Right forelimb (tissue), 1 donor: ENCODE measurements at places on chromosomes 2 and 18.

DNA sequence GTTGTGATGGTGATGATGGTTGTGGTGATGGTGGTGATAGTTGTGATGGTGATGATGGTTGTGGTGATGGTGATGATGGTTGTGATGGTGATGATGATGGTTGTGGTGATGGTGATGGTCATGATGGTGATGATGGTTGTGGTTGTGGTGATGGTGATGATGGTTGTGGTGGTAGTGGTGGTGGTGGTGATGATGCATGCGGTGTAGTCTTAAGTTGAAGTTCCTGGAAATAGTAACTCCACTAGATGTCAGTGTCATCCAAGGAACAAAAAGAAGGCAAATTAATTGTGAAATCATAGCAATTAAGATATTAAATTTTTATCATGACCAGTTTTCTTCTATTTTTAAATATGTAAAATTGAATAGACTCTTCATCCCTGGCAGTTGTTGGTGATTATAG is 309.2 kb downstream of the AGAP1 start:
- DNase-seq: no peak

- no peak for DNase-seq
These were observed 131.1 kb downstream of the LRRTM4 start for GRCh38 chr2:77391119-77391518.

DNA sequence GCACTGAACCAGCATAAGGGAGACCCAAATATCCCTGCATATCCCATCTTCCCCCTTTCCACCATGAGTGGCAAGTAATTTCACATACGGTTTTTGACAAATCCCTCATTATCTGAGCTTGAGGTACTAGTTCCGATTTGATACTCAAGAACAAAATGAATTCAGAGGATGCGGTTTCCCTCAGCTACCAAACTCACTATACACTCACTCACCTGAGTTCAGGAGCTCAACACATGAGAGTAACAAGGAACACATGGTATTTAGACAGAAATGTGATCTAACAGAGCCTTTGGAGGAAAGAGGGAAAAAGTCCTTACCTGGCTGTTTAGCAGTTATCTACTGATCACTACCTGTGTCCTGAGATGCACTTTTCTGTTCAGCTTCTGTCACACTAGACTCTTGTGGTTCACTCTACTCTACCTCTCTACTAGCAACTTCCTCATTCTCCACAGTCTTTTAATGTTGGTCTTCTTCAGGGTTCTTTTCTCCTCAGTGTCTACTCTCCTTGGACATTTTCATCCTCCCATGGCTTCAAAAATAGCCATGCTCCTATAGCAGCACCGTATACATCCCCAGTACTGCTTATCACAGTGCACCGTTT is 25.1 kb downstream of the ASXL2 start:
- no peak for DNase-seq

GRCh38 chr2:118223511-118223991 is 135.3 kb downstream of the INSIG2 start:
- DNase-seq: peak; percentile 69

GRCh38 chr2:48531141-48531648 is 1.2 kb downstream of the STON1 start:
- DNase-seq: peak; percentile 69

DNA sequence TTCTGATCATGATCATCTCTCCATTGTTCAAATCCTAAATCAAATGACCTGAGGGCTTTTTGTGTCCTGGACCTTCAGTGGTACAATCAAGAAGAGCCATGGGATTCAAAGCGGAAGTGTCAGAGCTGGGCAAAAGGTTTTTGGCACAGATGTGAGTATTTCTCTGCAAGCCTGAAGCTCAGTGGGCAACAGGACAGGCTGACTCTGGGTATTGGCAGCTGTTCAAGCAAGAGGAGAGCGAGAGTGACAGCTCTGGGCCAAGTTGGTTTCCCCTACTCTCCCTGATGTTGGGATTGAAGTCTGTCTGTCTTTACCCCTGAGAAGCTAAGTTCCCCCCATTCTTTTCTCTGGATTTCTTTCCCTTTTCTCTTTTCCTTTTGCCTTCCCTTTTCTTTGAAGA is 33.3 kb downstream of the DSEL start:
- no peak for DNase-seq

GRCh38 chr2:126187668-126188067 is 468.3 kb upstream of the GYPC start:
- DNase-seq: no peak

- DNase-seq: no peak
These were observed 76.6 kb upstream of the ZNF516 start for GRCh38 chr18:76571689-76572088.

DNA sequence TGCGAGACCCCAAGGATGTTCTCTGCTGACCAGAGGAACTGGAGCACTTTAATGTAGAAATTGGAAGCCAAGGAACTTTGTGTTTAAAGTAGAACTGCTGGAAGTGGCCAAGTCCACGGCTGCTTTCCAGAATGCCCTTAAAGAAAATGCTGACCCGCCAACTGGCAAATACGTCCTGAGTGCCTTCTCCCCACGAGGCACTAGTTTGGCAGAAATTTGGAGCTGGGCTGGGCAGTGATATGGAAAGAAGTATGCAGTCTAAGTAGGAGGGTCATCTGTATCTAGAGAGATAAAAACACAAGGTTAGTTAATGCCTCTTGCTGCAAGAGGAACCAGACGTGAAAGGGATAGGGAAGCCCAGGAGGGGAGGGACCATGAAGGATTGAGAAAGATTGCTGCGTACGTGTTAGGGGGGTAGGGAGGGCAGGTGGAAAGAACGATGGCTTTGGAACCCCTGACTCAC is 59.3 kb upstream of the RFX8 start:
- DNase-seq: no peak

DNA sequence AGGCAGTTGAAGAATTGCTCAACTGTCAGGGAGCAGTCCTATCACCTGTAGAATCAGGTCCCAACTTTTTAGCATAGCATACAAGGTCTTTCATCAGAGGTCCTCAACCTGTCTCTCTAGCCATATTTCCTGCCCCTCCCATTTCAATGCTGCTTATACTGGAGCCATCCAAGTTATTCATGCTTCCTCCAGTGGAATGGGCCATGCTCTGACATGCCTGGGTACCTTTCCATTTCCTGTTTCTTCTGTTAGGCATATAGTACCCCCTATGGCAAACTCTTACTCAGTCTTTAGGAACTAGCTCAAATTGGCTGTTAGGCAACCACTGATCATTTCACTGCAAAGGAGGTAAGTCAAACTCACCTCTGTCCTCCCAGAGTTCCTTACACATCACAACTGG is 51.0 kb upstream of the ABCA12 start:
- DNase-seq: no peak

- no peak for DNase-seq
These were observed 89.6 kb downstream of the GBX2 start for GRCh38 chr2:236078297-236079255.

- DNase-seq: no peak
These were observed 32.4 kb downstream of the NTSR2 start for GRCh38 chr2:11637546-11637945.

GRCh38 chr2:166158546-166158945 is 30.7 kb upstream of the SCN1A start:
- DNase-seq: no peak

GRCh38 chr2:63667132-63667700 is 78.5 kb downstream of the MDH1 start:
- no peak for DNase-seq

DNA sequence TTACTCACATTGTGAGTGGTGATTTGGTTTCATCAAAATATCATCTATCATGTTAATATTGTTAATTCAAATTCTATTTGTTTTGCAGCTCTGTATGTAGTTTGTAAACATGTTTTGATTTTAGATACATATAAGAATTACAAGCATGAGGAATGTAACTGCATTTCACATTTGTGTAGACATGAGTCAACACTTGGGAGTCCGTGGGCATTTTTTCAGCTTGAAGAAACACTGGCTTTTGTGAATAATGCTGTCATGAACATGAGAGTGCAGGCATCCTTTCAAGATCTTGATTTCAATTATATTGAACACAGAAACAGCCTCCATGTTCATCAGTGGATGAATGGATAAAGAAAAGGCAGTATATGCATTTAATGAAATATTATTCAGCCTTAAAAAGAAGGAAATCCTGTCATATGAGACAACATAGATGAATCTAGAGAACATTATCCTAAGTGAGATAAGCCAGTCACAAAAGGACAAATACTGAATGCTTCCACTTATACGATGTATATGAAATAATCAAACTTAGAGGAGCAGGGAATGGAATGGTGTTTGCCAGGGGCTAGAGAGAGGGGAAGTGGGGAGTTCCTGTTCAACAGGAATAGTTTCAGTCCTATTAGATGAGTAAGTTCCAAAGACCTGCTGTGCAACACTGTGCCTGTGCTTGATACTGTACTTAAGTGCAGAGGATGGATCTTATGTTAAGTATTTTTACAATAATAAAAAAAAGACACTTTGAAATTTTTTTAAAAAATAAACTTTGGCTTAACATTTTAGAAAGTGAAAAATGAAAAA is 194.9 kb downstream of the LRATD1 start:
- DNase-seq: no peak

DNA sequence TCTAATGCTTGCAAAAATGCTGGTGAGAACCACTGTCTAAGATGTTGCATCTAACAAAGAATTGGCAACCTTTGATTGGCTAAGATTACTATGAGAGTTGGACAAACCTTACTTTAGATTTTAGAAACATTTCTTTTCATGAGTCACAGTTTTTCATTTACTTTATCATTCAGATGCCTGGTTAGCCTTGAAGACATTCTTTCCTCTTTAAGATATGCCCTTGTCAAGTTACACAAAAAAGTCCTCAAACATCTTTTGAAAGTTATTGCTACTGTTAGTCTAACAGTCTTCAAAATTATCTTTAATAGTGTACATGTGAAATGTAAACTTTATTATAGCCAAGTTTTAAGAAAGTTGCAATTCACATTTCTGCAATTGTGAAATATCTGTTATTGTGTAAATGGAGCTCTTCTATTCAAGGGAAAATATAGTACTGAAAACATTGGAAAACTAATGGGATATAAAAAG is 276.3 kb downstream of the RND3 start:
- DNase-seq: no peak

DNA sequence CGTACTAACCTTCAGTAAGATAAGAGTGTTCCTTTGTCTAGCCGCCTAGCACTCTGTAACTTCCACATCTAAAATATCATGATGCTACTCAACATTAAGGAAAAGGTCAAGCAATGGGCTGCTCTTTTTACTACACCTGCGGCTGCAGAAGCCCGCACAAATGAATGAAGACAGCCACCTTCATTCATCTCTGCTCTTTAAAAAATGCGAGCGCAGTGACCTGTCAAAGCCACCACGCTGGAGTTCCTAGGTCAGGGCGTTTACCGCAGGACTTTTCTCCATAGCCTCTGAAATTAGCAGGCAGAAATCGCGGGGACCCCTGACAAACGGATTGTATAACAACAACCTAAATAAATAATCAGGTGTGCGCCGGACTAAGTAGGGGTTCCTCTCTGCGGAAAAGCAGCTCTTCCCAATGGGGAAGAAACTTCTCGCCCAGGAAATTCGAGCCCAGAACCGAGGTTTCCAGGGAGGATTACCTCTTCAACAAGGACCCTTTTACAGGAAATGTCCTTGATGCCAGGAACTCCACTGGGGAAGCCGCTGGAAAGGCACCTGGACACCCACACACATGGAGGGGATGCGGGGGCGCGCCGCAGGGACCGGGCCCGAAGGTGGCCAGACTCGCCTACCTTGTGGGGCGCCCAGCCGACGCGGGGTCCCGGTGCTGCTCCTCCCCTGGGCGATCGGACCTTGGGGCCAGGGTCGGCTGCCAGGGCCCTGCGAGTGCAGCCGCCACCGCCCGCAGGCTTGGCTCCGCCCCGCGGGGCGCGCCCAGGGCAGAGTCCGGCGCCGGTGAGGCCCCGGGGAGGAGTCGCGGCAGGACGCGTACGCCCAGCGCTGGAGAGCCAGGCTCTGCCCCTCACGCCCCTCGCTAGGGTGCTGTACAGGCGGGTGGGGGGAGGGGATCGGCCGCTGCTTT is at the start of gene CCDC68:
Gene CCDC68, minus strand, starts transcription at position 758 of the 922 bp plus-strand sequence. CDS start 16,670 bp downstream, outside the sequence.
- DNase-seq: peak; percentile 50

GRCh38 chr2:167438206-167438605 is 549.9 kb downstream of the XIRP2 start:
- no peak for DNase-seq

DNA sequence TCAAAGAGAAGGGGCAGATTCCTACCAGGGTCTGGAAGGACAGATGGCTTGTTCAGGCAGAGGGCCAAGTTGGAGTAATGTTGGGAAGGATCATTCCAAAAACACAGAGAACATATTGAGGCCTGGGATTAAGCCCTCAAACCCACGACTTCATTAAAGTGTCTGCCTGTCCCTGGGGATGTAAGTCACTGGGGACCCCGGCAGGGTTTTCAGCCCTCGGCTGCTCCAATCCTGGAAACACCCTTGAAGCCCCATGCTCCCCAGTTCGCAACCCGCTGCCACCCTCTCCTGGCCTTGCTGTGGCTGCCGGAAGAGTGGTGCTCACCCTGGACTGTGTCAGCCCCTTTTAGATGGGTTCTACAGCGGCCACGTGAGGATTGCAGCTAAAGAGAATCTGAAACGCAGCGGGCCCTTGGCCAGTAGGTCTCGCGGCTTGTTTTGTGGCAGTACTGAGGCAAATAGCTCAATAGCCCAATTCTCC is 79.9 kb downstream of the EPAS1 start:
- DNase-seq: no peak

DNA sequence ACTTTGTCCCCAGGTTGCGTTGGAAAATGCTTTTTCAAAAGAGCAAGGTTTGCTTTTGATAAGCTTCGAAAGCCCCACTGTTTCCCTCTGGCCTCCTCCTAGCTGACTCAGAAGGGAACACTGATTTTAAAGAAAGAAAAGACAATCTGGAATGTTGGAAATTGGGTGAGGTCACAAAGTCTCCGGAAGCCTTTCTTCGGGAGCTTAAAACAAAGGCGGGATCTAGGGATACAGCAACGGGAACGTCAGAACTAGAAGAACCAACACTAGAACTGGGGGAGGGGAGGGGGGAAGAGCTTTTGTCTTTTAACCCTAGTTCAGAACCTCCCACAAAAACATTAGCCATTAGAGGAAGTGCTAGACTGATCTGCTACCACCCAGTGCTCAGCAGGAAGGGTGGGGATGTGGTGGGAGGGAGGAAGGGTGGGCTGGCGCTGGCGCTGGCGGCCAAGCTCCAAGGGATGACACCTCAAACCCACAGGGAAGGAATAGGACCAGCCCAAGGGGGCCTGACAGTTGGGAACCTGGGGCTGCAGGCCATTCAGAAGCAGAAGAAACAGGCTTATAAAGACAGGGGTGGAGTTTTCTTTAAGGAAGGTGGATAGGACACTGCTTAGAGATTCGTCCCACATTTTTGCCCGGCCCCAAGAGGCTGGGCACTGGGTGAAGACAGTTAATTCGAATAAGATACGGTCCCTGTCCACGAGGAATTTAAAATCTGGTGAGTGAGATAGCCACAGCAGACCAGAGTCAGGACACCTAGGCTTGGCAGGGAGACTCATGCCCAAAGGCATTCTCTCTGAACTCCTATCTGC is 1.7 kb downstream of the TMSB10 start:
- DNase-seq: peak; percentile 65

DNA sequence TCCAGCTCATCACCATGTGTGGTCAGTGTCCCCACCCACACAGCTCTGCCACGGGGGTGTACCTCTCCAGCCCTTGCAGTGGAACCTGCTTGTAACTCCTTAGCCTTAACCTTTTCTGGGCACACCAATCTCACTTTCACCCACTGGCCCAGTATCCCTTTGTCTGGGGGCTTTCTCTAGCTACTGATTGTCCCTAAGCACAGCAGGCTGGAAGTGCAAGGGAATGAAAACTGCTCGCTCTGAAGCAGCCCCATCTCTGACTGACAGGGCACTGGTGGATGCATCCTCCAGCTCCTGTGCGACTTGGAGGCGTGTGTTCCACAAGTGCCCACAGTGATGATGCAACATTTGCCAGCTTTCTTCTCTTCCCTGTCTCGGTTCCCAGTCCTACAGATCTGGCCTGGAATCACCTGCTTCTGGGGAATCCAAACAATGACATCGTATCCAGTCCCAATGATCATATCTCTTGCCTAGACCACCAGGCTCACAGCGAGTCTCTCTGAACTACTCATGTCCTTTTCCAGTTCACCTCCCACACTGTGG is 33.6 kb downstream of the SCTR start:
- no peak for DNase-seq
